ENCODE measurements at places on chromosomes 12 and 14.

- no peak for DNase-seq
These were observed 51.3 kb downstream of the JAG2 start for GRCh38 chr14:105117257-105117646.

- DNase-seq: no peak
These were observed 162.2 kb downstream of the DIO2 start for GRCh38 chr14:80049055-80049454.

DNA sequence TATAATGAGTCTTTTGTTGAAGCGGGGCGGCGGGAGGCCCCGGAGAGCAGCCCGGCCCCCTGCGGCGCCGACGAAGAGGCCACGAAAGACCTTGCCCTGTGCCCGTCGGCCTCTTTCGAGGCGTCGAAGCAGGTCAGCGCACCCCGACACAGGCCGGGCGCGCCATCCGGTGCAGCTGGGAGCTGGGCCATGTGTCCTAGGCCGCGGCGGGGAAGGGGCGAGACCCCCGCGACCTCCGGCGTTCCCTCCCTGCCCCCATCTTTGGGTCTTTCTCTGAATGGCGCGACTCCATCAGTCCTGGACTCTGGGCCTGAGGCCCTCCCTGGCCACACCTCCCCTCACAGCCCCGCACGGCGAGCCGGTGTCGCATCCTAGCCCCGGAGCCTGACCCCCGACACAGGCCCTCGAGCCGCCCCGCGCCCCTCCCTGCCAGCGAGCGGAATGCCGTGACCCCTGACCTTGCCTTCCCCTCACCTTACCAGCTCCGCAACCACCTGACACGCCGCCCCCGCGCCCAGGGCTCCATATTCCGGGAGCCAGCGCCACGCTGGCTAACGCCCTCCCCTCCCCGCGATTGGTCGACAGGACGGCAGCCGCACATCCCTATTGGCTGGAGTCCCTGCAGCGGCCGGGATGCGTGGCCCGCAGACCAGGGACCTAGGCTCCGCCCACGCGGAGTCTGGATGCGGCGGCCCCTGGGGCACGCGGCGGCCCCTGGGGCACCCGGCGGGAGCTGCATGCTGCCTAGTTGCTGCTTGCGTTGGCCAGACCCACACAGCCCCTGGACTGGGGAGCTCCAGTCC is at the start of gene SLC11A2:
TSS of gene SLC11A2 (minus strand) at position 549 of the 803 bp plus-strand sequence. CDS start 15,656 bp downstream, outside the sequence.
- peak; percentile 91 for DNase-seq

DNA sequence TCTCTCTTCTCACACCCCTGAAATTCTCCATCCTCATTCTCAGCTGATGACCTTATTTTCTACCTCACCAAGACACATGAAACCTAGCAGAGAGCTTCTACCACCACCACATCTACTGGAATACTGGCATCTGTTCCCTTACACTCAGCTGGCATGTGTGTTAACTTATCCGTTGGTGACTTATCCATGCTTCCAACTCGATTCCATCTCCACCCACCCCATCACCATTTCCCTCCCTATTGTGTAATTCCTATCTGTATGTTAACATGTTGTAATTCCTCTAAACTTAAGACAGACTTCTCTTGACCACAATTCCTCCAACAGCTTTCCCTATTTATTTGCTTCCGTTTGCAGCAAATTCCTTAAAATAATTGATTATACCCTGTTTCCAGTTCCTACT is 15.4 kb downstream of the C1S start:
- no peak for DNase-seq

GRCh38 chr12:108055141-108055540 is 73.9 kb upstream of the WSCD2 start:
- no peak for DNase-seq

GRCh38 chr14:48350971-48351370 is 675.6 kb upstream of the MDGA2 start:
- DNase-seq: no peak

DNA sequence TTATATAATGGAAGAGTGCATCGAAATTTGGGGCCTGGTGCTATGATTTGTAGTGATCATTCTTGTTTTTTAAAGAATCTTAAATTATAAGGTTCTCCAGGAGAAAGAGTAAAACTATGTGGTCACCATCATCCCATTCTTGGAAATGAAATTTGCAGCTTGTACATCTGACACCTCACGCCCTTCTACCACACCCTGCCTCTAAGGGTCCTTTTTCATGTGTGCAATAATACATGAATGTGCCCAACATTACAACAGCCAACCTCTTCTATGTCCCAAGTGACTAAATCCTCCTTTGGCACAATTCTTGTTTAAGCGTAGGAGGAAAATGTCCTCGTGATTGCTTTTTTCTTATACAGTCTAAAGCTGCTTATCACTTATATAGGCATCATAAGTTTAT is 636.5 kb upstream of the NOVA1 start:
- DNase-seq: no peak

- DNase-seq: no peak
These were observed 33.4 kb downstream of the KITLG start for GRCh38 chr12:88546853-88547252.

DNA sequence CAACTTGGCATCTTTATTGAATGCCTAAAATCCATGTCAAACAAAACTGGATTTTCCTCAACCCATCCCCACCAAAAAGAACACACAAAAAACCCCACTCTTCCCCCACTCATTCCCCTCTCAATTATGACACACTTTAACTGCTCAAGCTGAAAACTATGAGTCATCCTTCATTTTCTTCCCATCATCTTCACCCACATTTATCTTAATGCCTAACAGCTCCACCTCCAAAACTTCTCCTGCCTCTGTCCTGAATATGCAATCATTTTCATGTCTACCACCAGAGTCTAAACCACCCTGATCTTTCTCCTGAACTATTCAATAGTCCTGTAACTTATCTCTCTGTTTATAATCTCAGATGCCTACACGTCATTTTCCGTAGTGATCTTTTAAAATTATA is 239.7 kb downstream of the BCAT1 start:
- DNase-seq: no peak

DNA sequence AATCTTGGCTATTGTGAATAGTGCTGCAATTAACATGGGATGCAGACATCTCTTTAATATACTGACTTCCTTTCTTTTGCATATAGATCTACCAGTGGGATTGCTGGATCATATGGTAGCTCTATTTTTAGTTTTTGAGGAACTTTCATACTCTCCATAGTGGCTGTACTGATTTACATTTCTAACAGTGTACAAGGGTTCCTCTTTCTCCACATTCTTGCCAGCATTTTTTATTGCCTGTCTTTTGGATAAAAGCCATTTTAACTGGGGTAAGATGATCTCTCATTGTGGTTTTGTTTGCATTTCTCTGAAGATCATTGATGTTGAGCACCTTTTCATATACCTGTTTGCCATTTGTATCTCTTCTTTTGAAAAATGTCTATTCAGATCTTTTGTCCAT is 8.4 kb downstream of the AMDHD1 start:
- no peak for DNase-seq

DNA sequence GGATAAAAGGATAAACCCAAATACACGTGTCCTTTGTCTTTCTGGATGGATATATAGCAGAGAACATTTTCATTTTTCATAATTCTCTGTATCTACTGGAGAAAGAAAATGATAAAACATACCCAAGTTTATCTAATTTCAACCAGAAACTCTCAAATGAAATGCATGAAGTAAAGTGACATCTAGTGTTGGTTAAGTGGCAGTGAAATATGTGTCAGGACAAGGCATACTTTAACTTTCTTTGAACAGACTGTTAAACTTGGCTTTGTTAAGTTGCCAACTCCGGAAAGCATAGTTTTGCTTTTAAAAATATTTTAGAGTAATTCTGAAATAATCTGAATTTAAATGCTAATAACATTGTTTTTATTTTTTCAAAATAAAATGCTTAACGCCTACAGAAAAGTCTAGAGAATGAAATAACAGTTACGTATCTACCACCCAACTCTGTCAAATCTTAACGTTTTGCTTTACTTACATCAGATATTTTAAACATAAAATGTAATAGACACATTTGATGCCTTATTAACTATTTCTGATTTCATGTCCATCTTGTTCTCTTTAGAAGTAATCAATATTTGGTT is 25.2 kb upstream of the NTN4 start:
- DNase-seq: no peak

GRCh38 chr12:6684609-6685008 is 4.6 kb downstream of the ZNF384 start:
- no peak for DNase-seq

GRCh38 chr12:39287409-39287808 is 155.5 kb downstream of the KIF21A start:
- no peak for DNase-seq

DNA sequence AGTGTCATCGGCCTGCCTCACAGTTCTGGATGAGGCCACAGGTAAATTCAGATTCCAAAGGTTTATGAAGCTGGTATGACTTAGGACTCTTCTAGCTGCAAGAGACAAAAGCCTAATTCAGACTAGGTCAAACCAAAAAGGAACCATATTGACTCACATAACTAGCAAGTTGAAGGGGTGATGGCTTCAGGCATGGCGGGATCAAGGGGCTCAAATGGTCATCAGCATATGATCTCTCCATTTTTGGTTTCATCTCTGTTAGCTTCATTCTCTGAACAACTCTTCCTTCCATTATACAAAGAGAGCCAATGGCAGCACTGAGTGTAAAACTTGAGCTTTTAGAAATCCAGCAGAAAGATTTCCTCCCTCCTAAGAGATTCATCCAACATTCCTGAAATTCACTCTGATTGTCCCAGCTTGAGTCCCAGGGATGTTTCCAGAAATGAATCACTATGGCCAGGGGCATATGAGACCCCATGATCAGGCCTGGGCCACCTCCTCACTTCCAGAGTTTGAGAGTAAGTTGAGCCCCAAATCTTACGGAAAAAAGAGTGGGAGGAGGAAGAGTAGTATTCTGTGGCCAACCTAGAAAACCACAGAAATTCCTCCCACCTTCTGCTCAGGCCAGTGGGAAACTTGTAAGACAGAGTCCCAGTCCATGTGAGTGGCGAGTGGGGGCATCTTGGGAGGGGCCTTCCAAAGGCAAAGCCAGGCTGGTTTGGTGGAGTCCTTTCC is 2.0 kb upstream of the MAP1LC3B2 start:
- no peak for DNase-seq

DNA sequence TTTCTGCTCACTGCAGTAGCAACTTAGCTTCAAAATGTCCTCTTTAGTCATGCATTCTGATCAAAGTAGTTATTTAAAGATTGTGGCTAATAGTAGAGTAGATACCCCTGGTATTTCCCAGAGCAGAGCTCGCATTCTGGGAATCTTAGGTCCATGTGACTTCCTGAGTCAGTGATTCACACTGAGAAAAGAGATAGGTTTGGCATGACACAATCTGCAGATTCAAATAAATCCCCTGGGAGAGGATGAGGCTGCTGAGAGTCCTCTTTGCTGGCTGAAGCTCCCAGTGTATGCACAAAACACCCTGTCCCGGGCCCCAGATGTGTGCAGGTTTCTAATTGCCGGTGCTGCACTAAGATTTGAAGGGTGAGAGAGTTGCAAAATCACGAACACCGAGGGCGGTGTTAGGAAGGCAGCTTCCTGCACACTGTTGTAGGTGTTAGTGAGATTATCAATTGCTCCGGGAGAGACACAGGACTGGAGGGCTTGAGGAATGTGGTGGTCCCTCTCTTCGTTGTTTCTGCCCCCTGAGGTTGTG is 233.2 kb downstream of the NRXN3 start:
- DNase-seq: no peak

DNA sequence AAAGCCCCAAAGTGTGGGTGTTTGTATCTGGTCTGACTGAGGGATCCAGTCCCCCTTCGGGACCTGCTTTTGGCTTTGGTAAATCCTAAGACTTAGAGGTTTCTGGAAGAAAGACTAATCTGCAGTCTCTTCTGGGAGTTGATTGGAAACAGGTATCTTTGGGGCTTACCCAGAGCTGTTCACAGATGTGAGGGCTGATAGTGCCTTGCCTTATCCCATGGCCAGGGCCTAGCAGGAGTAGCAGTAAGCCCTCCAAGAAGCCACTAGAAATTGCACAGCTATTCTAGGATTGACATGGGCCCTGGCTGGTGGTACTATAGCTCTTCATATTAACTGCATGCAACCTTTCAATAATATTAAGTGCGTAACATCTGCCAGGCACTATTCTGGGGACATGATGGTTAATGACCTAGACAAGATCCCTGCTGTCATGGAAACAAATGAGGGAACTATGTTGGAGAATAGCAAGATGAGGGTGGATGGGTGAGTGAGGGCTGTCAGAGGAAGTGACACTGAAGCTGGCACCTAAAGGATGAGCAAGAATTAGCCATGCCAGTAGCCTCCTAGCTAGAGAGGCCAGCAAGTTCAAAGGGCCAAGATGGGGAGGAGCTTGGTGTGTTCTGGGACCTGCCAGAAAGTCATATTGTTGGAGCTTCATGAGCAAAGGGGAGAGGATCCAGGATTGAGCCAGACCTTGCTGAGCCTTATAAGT is 71.7 kb downstream of the CRADD start:
- DNase-seq: no peak

GRCh38 chr12:90940872-90941499 is 14.0 kb downstream of the CCER1 start:
- no peak for DNase-seq

DNA sequence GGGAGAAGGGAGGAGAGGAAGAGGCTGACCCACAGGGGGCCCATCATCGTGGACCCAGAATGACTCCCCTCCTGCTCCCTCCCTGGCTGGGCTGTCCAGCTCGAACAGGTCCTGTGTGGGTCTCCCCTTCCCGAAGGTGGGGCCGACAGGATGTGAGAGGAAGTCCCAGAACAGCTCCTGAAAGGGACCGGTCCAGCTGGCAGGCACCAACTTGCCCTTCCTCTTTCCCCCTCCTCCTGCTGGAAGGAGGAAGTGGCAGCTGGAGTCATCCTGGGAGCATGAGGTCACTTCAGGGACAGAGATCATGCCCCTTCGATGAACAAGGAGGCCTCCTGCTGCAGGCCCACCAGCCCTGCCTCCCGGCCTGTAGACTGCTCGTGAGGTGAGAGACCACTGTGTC is 35.0 kb upstream of the BEGAIN start:
- no peak for DNase-seq

DNA sequence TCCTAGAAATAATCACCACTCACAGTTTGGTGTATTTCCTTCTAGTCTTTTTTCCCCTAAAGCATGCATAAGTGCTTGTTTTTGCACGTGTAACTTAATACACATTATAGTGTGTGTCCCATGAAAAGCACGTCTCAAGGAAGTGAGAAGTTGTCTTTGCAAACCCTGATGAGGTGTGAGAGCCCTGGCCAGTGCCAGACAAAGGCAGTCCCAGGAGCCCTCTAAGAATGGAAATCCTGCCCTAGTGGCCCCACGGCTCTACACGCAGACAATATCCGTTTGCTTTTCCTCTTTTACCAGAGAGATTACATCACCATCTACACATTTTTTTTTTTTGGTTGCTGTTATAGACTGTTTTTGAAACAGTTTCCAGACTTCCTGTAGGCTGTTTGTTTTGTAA is 85.5 kb upstream of the FZD10 start:
- no peak for DNase-seq

- no peak for DNase-seq
These were observed 565.8 kb upstream of the ATP2B1 start for GRCh38 chr12:90274407-90274806.

GRCh38 chr14:28776482-28777266 is 10.1 kb downstream of the FOXG1 start:
- DNase-seq: no peak

- DNase-seq: no peak
These were observed 20.5 kb upstream of the TMEM233 start for GRCh38 chr12:119573086-119573485.
